ENCODE measurements at places on chromosomes 6 and 20. TPM values are rescaled to one million over a fixed set of nuclear protein-coding genes. Genes with fewer than 3 reads are reported as not detected.

MRPS18B gene
- total RNA-seq = 23.2 TPM

RIPPLY2 gene
- total RNA-seq = not detected

TNXB gene
- 11.4 TPM for total RNA-seq

NTSR1 gene
- not detected for total RNA-seq

ACSS1 gene
- total RNA-seq = 33.1 TPM

SGK2 gene
- 1.7 TPM for total RNA-seq

DNA sequence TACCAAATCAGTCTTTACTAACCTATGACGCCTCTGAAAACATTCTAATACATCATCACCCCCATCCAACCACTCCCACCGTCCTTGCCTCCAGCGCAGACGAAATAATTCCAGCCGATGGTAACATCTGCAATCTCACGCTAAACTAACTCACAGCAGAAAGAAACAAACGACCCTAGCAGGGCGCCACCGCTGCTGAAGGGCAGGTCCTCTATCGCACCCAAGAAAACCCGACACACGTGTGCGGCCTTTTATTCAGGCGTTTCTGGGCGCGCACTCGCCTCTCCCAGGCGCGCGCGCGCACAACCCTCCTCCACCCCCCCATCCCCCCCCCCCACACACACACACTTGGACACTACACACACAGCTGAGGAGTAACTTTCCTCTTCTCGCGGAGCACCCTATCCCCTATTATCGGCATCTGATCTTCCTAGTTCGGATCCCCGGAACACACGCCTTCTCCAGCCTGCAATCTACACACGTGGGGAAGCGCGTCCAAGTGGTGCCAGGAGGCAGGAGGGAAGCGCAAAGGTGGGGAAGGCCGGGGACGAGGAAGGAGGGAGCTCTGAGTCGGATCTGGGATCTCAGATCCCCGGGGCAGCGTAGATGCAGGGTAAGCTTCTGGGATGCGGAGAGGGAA lies 1.4 kb downstream of the GFOD1 start:
- peak overlapping the region; percentile 11 for H3K27ac ChIP-seq
- H3K36me3 ChIP-seq = peaks cover under 1% of the 10 kb centered on the region

GRCh38 chr20:658731-659291 lies 5.8 kb upstream of the SRXN1 start:
- H3K27me3 ChIP-seq = peaks cover 74% of the 10 kb centered on the region
- H3K4me1 ChIP-seq = peaks cover 11% of the 10 kb centered on the region
- no peak for DNase-seq
- peaks cover 14% of the 10 kb centered on the region for H3K36me3 ChIP-seq

- no peak overlapping the region for H3K4me3 ChIP-seq
- DNase-seq = no peak
- H3K36me3 ChIP-seq = no peaks in the 10 kb centered on the region
- no peak overlapping the region for H3K27ac ChIP-seq
- H3K4me1 ChIP-seq = no peaks in the 10 kb centered on the region
Observed at GRCh38 chr6:54877713-54878317, 31.2 kb downstream of the FAM83B start.

- H3K4me1 ChIP-seq = no peaks in the 10 kb centered on the region
- no peak overlapping the region for H3K4me3 ChIP-seq
- no peak for DNase-seq
Observed at GRCh38 chr20:22583773-22584521, 425 bp downstream of the FOXA2 start.

- H3K27ac ChIP-seq = no peak overlapping the region
- peaks cover 55% of the 10 kb centered on the region for H3K27me3 ChIP-seq
- H3K36me3 ChIP-seq = peaks cover 4% of the 10 kb centered on the region
- H3K4me1 ChIP-seq = peaks cover 4% of the 10 kb centered on the region
- DNase-seq = no peak
Observed at GRCh38 chr6:17159240-17159639, 57.4 kb downstream of the STMND1 start.

GRCh38 chr20:58551631-58552030 lies 36.4 kb upstream of the APCDD1L start:
- peaks cover 80% of the 10 kb centered on the region for H3K27me3 ChIP-seq
- no peak for DNase-seq
- H3K36me3 ChIP-seq = peaks cover 8% of the 10 kb centered on the region
- no peak overlapping the region for H3K27ac ChIP-seq

GRCh38 chr6:90401933-90402830 lies 105.5 kb upstream of the BACH2 start:
- peak overlapping the region; percentile 80 for H3K4me3 ChIP-seq
- H3K36me3 ChIP-seq = peaks cover 2% of the 10 kb centered on the region
- no peaks in the 10 kb centered on the region for H3K27me3 ChIP-seq
- no peak for DNase-seq
- peaks cover 59% of the 10 kb centered on the region for H3K4me1 ChIP-seq

GRCh38 chr20:61598586-61598985 lies 346.5 kb downstream of the CDH4 start:
- H3K4me3 ChIP-seq = no peak overlapping the region
- DNase-seq = no peak
- no peak overlapping the region for H3K27ac ChIP-seq
- H3K27me3 ChIP-seq = no peaks in the 10 kb centered on the region
- no peaks in the 10 kb centered on the region for H3K4me1 ChIP-seq

GRCh38 chr6:129647044-129647443 lies 62.9 kb downstream of the ARHGAP18 start:
- no peak for DNase-seq
- H3K4me3 ChIP-seq = no peak overlapping the region
- H3K36me3 ChIP-seq = peaks cover 4% of the 10 kb centered on the region
- H3K4me1 ChIP-seq = peaks cover 2% of the 10 kb centered on the region
- H3K27me3 ChIP-seq = peaks cover 4% of the 10 kb centered on the region

GRCh38 chr6:127348028-127348661 lies 4.7 kb upstream of the ECHDC1 start:
- H3K4me1 ChIP-seq = no peaks in the 10 kb centered on the region
- H3K4me3 ChIP-seq = no peak overlapping the region
- no peak overlapping the region for H3K27ac ChIP-seq
- no peak for DNase-seq
- H3K36me3 ChIP-seq = no peaks in the 10 kb centered on the region

GRCh38 chr20:38471987-38472512 lies 593 bp upstream of the RALGAPB start:
- H3K36me3 ChIP-seq = no peaks in the 10 kb centered on the region
- H3K27me3 ChIP-seq = no peaks in the 10 kb centered on the region
- DNase-seq = no peak
- peak overlapping the region; percentile 92 for H3K4me3 ChIP-seq
- H3K27ac ChIP-seq = peak overlapping the region; percentile 95

DNA sequence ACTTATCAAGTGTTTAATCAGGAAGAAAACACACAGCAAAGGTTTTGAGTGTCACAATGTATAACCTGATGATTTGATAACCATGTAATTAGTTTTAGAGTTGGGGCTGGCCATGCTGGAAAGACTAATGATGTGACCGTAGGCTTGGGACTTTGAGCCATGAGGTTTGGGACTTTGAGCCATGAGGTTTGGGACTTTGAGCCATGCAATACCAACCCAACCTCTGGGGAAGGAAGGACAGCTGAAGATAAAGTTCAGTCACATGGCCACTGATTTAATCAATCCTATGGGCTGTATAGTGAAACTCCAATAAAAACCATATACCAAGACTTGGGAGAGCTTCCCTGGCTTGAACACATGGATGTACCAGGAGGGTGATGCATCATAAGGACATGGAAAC lies 32.8 kb downstream of the SLC35B3 start:
- DNase-seq = no peak
- H3K4me1 ChIP-seq = no peaks in the 10 kb centered on the region
- no peak overlapping the region for H3K27ac ChIP-seq
- no peak overlapping the region for H3K4me3 ChIP-seq
- no peaks in the 10 kb centered on the region for H3K36me3 ChIP-seq
- peaks cover 8% of the 10 kb centered on the region for H3K27me3 ChIP-seq

DNA sequence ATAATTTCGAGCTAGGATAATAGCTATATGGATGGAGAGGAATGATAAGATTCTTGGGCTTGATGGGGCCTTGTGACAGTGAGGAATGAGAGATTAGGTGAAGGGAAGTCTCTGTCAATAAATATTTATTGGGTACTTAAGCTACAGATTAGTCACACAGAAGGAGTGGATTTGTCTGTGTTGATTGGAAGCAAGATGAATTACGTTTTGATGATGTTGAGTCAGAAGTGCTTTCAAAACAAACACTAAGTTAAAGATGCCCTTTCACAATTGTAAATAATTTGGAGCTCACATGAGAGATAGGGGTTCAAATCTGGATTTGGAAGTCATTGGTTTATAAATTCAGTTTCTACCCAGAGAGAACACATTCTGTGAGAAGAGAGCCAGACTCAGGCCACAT lies 834.2 kb downstream of the KIF16B start:
- no peaks in the 10 kb centered on the region for H3K4me1 ChIP-seq
- no peaks in the 10 kb centered on the region for H3K36me3 ChIP-seq
- no peak overlapping the region for H3K27ac ChIP-seq
- H3K4me3 ChIP-seq = no peak overlapping the region
- no peak for DNase-seq

- H3K4me1 ChIP-seq = peaks cover 9% of the 10 kb centered on the region
- H3K27ac ChIP-seq = no peak overlapping the region
- peaks cover 7% of the 10 kb centered on the region for H3K36me3 ChIP-seq
Observed at GRCh38 chr20:35510951-35511735, 18.3 kb downstream of the C20orf173 start.

All from T-helper 17 cell (primary cell).